ENCODE measurements at places on chromosomes 4 and X.

DNA sequence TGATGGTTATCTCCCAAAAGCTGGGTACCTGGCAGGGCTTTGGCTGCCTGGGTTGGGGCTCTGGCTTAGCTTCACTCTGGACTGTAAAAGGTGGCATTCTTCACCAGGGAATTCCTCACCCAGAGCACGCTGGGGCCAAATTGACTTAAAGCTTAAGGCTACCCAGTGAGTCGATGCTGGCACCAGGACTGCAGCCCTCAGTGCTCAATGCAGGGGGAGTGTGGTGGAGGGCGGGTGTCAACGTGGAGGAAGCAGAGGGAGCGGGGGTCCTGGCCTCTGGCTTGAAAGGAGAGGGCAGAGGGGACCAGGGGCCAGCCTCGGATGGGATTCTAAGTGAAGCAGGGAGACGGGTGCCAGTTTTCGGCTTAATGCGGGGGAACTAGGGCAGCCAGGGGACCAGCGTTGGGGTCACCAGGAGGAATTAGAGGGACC lies 446 bp upstream of the FAM50A start:
- no peak for DNase-seq

- DNase-seq: no peak
These were observed 207.0 kb downstream of the LDB2 start for GRCh38 chr4:16691450-16691849.

DNA sequence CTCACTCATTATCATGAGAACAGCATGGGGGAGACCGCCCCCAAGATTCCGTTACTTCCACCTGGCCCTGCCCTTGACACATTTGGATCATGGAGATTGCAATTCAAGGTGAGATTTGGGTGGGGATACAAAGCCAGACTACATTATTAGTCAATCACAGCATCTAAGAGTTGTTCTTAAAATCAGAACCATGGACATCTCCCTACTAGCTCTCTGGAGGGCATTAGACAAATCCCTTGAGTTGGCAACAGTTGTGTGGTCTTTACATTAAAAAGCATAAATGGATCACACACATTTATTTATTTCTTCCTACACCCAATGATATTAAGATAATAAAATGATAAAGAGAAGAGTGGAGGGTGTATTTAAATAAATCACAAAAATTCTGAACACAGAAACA lies 262.8 kb upstream of the VCX start:
- no peak for DNase-seq

DNA sequence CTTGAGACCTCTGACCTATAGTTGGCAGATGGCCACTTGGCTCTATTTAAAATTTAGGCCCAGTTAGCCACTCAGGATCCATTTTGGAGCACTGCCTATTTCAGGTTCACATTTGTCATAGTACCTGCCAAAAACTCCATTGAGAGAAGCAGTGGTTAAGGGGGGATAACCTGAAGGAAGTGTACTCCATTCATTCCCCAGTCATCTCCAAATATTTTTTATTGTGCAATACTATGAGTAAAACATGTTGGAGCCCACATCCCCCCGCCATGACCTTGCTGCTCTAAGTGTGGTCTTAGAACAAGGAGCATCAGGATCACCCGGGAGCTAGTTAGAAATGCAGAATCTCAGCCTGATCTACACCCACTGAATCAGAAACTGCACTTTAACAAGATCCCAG lies 21.1 kb downstream of the PLP1 start:
- no peak for DNase-seq

GRCh38 chr4:57109847-57110639 lies at the start of gene IGFBP7:
IGFBP7 (minus strand) TSS chr4:57110385; CDS start chr4:57110351, 34 bp downstream.
- DNase-seq: no peak

DNA sequence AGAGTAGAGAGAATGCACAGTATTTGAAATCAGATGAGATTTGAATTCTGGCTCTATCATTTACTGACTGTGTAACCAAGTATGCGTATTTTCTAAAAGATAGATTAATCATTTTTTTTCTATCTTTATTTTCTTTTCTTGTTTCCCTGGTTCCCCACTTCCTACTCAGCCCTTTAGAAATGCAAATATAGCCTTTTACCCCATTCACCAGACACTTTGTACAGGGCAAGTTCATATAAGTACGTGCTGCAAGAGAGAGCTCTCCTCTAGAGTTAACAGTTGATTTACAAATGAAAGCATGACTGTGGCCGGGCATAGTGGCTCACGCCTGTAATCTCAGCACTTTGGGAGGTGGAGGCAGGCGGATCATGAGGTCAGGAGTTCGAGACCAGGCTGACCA lies 17.8 kb upstream of the TDO2 start:
- DNase-seq: no peak

- DNase-seq: no peak
These were observed 33.9 kb upstream of the FAM241A start for GRCh38 chr4:112111306-112111705.
